ENCODE measurements at places on chromosomes 2 and 18.

DNA sequence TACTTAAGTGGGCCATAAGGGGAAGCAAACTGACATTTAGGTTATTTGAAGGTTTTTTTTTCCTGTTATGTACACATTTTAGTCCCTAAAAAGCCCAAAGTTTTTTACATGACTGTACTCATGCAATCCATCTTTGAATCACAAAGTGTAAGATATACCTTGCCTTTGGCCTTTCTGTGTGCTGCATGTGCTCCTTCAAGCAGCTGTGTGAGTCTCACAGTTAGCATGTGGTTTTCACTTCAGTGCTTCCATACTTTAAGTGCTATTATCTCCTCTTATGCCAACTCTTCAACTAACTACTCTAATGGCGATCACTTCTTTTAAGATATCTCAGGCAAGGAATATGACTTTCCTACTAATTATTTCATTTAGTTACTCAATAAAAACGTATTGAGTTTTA lies 597.1 kb upstream of the ACVR2A start:
- DNase-seq = no peak

DNA sequence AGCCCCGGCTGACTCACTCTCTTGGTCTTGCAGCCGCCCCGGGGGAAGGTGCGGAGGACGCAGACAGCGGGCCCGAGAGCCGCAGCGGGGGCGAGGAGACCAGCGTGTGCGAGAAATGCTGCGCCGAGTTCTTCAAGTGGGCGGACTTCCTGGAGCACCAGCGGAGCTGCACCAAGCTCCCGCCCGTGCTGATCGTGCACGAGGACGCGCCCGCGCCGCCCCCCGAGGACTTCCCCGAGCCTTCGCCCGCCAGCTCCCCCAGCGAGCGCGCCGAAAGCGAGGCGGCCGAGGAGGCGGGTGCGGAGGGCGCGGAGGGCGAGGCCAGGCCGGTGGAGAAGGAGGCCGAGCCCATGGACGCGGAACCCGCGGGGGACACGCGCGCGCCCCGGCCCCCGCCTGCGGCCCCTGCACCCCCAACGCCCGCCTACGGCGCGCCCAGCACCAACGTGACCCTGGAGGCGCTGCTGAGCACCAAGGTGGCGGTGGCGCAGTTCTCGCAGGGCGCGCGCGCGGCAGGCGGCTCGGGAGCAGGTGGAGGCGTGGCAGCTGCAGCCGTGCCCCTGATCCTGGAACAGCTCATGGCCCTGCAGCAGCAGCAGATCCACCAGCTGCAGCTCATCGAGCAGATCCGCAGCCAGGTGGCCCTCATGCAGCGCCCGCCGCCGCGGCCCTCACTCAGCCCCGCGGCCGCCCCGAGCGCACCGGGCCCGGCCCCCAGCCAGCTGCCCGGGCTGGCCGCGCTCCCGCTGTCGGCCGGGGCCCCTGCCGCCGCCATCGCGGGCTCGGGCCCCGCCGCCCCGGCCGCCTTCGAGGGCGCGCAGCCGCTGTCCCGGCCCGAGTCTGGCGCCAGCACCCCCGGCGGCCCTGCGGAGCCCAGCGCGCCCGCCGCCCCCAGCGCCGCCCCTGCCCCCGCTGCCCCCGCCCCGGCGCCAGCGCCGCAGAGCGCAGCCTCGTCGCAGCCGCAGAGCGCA lies 12.7 kb downstream of the SALL3 start:
- DNase-seq = no peak

GRCh38 chr18:35413163-35413511 lies 36.0 kb upstream of the ZNF396 start:
- DNase-seq = no peak

DNA sequence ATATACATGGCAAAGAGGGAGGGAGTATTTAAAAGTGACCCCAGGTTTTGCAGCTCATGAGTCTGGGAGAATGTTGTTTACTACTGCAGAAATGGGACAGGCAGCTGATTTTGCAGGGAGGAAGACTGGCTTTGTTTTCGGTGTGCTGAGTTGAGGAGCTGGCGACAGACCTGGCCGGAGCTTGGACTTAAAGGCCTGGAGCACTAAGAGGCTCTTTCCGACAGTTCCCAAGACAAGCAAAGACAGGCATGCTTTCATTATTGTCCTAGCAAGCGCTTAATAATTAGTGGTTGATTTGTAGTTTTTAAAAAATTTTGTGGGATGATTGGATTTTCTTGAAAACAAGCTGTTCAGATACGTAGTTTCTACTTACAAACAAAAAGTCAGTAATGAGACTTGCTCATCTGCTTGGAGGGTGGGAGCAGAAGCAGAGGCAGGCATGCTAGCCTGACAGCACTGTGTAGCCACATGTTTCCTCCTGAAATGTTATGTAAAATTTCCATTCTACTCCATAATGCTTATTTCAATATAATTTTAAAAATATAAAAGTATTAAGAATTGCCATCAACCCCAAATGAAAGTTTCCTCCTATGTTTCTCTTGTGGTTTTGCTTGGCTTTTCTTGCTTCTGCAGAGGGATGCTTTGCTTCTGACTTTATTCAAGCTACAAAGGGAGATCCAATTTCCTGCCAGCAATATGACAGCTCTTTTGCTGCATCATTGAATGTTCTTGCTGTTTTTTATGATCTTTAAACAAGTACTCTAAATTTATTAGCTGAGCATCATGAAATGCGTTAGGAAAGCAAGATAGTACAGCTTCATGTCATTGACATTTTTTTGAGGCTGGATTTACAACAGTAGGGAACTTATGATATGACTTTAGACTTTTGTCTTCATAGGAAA lies 75.8 kb downstream of the PHLPP1 start:
- no peak for DNase-seq

GRCh38 chr2:101064868-101065549 lies 62.9 kb downstream of the RPL31 start:
- DNase-seq = no peak

DNA sequence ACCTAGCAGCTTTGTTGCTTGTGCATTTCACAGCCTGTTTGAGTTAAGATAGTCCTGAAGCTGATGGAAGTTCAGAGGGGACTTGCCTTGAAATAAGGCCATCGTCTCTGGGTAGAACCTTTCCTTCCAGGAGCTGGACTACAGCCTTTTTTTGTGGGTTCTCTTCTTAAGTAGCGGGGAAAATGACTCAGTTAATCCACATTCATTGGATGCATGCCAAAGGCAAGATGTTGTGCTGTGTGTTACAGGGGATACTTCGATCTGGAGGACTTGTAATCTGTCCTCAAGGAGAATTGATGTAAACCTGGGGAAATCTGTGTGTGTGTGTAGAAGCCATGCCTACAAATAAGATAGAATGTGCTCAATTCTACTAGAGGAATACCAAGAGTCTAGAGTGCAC lies 46.8 kb downstream of the RPIA start:
- DNase-seq = no peak

- DNase-seq = no peak
These were observed 59.9 kb downstream of the RNF152 start for GRCh38 chr18:61832858-61833257.

- DNase-seq = no peak
These were observed 105.4 kb upstream of the CNGA3 start for GRCh38 chr2:98240786-98241398.

- no peak for DNase-seq
These were observed 32.8 kb downstream of the DTNA start for GRCh38 chr18:34742891-34743341.

- DNase-seq = no peak
These were observed 110.5 kb upstream of the SCG2 start for GRCh38 chr2:223712642-223713041.

DNA sequence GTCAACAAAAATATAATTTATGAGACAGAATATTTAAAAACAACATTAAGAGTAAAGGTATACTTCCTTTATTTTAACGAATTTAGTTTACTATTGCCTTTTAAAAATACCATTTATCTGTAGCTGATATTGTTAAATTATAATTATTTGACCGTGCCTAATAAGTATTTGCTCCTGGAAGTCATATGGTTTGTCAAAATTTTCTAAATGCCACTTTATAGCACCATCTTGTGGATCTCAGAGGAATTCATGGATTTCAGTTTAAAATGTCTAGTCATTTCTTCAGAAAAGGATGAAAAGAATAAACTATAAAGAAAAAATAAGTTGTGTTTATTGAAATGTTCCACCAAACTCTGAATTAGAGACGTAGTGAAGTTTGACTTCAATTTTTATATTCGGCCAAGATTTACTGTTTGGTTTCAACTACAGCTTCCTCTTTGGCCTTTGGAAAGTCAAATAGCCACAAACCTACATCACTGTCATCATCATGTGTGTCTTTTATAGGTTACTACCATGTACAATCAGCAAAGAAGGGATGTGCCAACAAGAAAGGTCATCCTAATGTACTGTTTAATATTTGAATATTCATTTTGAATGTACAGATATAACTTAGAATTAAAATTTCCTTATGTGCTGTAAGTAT lies 10.3 kb upstream of the FTCDNL1 start:
- no peak for DNase-seq

DNA sequence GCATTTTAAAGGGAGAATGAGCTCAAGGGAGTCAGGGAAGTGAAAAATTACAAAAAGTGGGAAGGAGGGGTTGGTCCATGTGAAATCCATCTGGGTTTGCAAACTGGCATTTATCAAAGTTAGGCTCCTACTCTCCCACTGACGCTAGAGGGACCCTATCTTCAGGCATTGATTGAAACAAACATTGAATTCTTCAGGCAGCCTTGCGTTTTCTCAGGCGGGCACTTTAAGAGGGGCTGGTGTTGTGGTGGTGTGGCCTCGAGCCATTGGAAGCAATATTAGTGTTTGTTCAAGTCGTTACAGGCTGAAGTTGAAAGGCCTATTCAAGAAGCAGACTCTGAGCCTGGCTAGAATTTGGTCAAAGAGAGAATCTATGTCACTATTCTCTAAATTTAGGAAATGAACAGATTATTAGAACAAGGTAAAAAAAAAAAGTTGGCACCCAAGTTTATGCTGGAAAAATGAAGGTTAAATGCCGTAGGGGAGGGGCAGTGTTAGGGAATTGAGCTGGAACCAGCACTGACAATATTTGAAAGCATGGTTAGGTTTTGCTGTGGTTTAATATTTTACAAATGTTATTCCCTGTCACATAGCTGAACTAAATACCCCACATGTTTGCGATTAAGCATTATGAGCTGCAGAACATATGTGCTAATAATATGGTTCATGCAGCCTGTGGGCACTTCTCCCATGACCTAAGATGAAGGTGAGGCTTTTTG lies 36.8 kb downstream of the STON1 start:
- DNase-seq = no peak

DNA sequence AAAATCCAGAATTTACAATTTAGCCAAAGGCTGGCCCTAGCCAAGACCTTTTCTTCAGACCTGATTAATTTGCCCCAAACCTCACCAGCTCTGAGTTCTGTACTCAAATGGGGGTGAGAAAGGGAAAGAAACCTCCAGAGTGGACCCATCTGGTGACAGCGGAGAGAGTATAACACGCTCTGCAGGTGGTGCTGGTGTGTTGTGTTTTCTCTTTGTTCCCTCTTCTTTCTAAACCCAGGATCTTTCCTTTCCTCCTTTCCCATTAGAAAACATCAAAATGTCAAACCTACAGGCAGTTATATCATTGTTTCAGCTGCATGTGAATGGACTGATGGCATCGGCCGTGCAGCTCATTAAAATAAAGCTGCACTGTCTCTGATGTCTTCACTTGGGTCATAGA lies 253.2 kb upstream of the SP5 start:
- no peak for DNase-seq

GRCh38 chr2:144875290-144875969 lies 355.5 kb upstream of the ZEB2 start:
- DNase-seq = no peak

DNA sequence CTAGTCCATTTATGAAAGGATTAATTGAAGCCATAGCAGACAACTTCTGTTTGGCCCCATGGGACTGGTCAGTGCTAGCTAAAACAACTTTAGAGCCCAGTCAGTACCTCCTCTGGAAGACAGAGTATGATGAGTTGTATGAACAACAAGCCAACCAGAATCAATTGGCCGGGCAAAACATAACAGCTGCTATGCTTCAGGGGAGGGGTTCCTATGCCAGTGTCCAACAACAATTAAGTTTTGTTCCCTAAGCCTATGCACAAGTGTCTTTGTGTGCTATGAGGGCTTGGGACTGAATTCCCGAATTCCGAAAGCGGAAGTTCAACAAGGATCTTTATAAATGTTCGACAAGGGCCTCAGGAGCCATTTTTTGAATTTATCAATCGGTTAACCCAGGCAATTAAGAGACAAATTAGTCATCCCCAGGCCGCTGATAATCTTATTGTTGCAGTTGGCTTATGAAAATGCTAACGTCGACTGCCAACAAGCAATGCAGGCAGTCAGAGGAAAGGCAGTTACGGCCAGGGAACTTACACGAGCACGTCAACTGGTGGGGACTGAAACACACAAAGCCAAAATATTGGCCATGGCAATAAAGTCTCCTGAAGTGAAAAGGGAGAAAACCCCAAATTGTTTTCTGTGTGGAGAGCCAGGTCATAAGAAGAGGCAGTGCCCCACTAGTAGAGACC lies 57.9 kb downstream of the ZNF638 start:
- DNase-seq = no peak

DNA sequence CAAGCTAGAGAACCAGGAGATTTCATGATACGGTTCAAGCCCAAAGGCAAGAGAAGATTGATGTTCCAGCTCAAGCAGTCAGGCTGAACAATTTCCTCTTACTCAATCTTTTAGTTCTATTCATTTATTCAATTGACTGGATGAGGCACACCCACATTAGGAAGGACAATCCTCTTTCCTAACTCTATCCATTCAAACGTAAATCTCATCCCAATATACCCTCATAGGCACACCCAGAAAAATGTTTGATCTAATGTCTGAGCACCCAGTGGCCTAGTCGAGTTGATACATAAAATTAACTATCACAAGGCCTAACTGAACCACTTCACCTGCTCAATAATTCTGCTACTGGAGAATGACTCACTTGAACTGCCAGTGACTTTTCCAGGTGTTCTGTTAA lies 180.7 kb downstream of the RAD51AP2 start:
- DNase-seq = no peak

DNA sequence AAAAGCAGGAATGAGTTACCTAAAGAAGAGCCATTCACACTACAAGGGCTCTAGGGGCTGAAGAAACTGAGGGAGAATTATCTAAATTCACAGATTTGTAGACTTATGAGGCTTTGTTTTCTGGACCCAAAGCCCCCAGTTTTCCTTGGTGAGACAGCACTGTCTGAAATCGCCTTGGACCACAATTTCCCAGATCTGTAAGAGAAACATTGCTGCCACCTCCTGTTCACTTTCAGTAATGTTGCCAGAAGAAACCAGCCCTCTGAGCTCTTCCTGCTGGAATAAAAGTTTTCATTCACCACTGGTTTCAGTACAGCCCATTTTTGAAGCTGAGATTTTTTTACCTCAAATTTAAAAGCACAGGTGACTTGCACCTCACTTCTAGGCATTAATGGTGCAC lies 169.2 kb downstream of the CDH20 start:
- DNase-seq = peak; percentile 70

DNA sequence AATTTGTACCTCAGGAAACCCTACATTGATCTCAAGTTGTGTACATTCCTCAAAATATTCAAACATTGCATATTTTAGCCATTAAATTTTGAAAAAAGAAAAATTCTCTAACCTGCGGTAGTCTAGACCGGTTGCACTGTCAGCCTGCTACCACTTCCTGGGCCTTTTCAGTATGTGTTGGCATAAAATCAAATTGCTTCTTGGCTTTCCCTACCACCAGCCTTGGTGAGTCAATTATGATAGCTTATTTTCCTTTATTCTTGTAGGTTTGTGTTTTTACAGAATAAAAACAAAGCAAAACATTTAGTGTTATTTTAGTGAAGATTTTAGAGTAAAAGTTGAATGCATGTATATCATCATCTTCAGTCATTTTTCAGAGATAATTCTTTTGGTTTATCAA lies 61.2 kb downstream of the FAM171B start:
- DNase-seq = no peak

GRCh38 chr2:226906163-226906693 lies 70.4 kb downstream of the RHBDD1 start:
- no peak for DNase-seq
